Left cardiac atrium (tissue), 4 donors: ENCODE measurements at places on chromosomes 7 and 10. TPM values are rescaled to one million over a fixed set of nuclear protein-coding genes. Genes with fewer than 3 reads are reported as not detected.
A peak's percentile ranks its signal among the peaks of the same experiment; 100 is the strongest.

CLCN1 gene
- total RNA-seq, result not detected

TFR2 gene
- total RNA-seq, result 0.29 TPM

- DNase-seq, result no peak
These were observed 645.0 kb upstream of the GALNT17 start for GRCh38 chr7:70486977-70487376.

PLPP4 gene
- not detected for total RNA-seq

GRCh38 chr7:149884016-149884415, 10.2 kb downstream of the ATP6V0E2 start:
- no peak for DNase-seq

TBC1D12 gene
- total RNA-seq, result 6.9 TPM

GRCh38 chr7:95899919-95900513, 127.7 kb downstream of the DYNC1I1 start:
- no peak for DNase-seq

SLC26A4 gene
- total RNA-seq, result 0.58 TPM

UTF1 gene
- total RNA-seq, result not detected

ANKRD30A gene
- total RNA-seq, result 0.32 TPM

DNA sequence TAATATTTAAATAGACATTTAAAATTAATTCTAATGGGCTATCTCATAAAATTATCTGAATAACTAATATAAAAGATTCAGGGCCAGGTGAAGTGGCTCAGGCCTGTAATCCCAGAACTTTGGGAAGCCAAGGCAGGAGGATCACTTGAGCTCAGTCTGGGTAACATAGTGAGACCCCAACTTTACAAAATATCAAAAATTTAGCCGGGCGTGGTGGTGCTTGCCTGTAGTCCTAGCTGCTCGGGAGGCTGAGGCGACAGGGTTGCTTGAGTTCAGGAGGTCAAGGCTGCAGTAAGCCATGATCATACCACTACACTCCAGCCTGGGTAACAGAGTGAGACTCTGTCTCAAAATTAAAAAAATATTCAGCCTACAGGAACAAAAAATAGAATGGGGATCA, 12.5 kb downstream of the NOBOX start:
- no peak for DNase-seq

GRCh38 chr10:32893434-32893833, 64.6 kb downstream of the ITGB1 start:
- no peak for DNase-seq

DNA sequence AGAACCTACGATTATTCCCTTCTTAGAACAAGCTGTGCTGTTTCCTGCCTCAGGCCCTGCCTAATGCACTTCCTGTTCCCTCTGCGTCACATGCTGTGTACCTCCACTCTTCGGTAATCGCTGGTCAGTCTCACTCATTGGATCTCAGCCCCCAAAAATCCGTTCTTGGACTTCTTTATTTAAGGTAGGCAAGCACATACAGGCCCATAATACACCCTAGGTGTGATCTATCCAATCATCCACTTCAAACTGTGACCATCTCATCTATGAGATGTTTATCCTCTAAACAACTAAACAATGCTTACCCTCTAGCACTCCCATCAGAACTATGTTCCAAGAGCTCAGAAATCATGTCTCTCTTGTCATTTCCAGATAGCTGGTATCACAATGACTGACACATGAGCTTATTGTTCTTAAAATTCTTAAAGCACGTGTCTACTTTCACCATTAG, 83.9 kb downstream of the CADPS2 start:
- peak; percentile 35 for DNase-seq

GRCh38 chr10:60816628-60817397, 38.5 kb downstream of the CDK1 start:
- no peak for DNase-seq

- no peak for DNase-seq
These were observed 214.3 kb downstream of the FANK1 start for GRCh38 chr10:126110489-126111180.

- no peak for DNase-seq
These were observed 63.3 kb downstream of the AKR1B1 start for GRCh38 chr7:134395604-134396003.

DNA sequence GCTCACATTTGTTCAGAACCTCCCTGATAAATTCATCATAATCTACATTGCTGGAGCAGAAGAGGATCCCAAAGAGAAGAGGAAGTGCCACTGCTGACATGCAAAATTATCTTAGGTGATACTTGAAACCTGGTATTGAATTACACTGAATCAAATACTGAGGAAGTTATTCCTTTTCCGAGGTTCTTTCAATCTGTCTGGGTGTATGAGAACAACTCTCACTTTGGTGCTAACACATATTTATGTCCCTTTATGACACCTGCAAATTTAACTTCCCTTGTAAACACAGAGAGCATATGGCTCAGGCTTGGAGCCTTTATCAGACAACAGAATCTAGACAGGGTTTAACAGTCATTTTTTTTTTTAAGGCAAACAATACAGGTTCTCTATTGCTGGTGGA, 131.4 kb downstream of the SRPK2 start:
- no peak for DNase-seq

DNA sequence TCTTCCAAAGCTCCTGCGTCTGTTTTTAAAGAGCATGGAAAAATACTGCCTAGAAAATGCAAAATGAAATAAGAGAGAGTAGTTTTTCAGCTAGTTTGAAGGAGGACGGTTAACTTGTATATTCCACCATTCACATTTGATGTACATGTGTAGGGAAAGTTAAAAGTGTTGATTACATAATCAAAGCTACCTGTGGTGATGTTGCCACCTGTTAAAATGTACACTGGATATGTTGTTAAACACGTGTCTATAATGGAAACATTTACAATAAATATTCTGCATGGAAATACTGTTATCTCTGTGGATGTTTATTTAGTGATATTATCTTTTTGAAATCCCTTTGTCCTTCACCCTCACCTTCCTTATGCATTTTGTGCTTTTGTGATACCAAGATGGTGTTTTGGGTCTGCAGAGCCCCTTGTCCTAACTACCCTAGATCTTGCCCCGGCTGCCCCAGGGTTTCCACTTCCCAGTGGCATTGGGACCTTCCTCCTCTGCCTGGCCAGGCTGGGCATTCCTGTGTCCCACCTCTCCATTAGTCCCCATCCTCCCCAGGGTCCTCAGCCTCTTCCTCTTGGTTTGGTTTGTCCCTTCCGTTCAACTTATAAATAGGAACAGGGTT, 5.2 kb downstream of the IGFBP1 start:
- no peak for DNase-seq

DNA sequence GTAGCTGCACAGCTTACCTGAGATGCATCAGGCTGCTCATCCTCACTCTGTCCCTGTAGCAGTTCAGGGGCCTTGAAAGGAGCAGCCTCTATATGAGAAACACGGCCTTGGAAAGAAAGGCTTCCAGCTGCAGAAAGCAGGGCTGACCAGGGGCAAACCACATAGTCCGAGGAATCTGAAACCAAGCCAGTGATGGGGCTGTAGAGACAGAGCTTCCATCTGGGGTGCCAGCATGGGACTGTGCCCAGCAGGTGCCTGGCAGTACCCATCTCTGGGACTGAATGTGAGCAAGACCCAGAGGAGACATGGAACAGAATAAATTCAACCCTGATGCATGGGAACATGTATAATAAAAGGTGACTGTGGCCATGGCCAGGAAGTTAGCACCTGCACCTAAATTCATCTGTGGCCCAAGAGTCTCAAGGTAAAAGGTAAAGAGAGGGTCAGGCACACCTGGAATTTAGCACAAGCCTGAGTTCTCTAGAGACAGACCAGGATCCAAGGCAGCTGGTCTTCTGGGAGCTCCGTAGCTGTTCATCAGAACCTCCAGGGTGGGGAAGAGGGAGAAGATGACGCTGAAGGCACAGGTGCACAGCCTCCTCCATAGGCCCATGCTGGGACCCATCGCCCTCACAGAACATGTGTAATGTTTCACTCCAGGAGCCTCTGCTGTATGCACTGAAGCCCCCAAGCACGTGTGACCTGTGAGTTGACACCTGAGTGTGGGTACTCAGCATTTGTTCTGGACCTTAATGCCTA, 25.3 kb downstream of the FRMPD2 start:
- DNase-seq, result no peak

DNA sequence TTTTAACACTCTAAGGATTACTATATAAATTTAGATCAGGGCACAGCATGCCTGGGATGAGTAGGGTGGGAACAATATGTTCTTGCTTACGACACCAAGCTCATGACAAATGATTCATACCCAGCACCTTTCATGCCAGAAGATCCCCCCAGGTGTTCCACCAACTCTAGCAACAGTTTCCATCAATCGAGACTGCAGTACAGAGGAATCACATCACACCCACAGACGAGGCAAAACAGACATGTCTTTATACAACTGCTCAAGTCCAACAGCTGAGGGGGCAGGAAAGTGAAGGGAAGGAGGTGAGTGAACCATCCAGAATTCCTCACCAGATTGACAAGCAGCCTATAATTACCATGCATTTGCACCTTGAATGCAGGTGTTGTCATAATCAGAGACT, 3.6 kb downstream of the SORCS1 start:
- DNase-seq, result no peak

DNA sequence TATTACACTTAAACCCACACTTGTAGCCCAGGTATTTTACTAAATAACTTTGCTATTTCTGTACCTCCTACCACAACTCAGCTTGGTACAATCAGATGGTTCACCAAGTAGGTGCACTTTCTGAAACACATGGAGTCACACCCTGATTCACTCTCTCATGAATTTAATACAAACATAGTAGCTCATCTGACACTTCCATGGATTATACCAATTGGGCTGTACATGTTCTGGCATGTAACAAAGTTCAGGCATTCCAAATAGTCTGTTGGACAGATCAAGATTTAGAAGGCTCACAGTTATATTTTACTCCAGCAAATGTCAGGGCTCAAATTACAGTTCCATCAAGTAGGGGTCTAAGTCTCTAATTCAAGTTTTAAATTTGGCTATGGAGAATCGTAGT, 62.2 kb upstream of the RNF148 start:
- DNase-seq, result no peak

DNA sequence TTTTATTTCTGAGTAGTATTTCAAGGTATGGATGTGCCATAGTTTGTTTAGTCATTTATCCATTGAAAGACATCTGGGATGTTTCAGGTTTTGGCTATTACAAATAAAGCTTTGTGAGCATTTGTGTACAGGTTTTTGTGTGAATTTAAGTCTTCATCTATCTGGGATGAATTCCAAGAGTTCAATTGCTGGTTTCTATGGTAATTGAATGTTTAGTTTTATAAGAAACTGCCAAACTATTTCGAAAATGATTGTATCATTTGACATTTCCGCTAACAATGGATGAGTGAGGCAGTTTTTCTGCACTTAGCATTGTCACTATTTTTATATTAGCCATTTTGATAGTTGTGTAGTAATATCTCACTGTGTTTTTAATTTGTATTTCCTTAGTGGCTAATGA, 99.4 kb downstream of the WDFY4 start:
- no peak for DNase-seq

- DNase-seq, result no peak
These were observed 128.6 kb downstream of the ICA1 start for GRCh38 chr7:8133188-8133848.

- no peak for DNase-seq
These were observed 14.8 kb downstream of the TSPAN14 start for GRCh38 chr10:80468806-80469421.

GRCh38 chr10:26714415-26715136, 17.1 kb downstream of the PDSS1 start:
- DNase-seq, result no peak

GRCh38 chr7:145534301-145534700, 582.3 kb upstream of the CNTNAP2 start:
- DNase-seq, result no peak
